ENCODE measurements at places on chromosomes 2 and 18. TPM values are rescaled to one million over a fixed set of nuclear protein-coding genes. Genes with fewer than 3 reads are reported as not detected.

Gene ZNF396
- 2.2 TPM for total RNA-seq

Gene ZDBF2
- total RNA-seq: 11.6 TPM

Gene RAB17
- total RNA-seq: 6.7 TPM

Gene SP9
- not detected for total RNA-seq

Gene DSC3
- 0.62 TPM for total RNA-seq

Gene CDH2
- 9.8 TPM for total RNA-seq

Gene ADRA2B
- total RNA-seq: 1.3 TPM

Gene TMEM247
- total RNA-seq: not detected

Gene FAP
- total RNA-seq: 14.0 TPM

Gene EPAS1
- total RNA-seq: 101 TPM

Gene ABCG5
- total RNA-seq: not detected

Gene SLC5A7
- total RNA-seq: 0.93 TPM

Gene OR6B2
- not detected for total RNA-seq

Gene REEP1
- total RNA-seq: 22.9 TPM

Gene GKN2
- not detected for total RNA-seq

Gene SH2D6
- total RNA-seq: not detected

Gene GAD1
- total RNA-seq: not detected

All from gastroesophageal sphincter (tissue), 4 donors.